ENCODE measurements at places on chromosomes 11 and 22.

GRCh38 chr11:62664405-62665074 lies 470 bp downstream of the C11orf98 start:
- peak; percentile 53 for DNase-seq

DNA sequence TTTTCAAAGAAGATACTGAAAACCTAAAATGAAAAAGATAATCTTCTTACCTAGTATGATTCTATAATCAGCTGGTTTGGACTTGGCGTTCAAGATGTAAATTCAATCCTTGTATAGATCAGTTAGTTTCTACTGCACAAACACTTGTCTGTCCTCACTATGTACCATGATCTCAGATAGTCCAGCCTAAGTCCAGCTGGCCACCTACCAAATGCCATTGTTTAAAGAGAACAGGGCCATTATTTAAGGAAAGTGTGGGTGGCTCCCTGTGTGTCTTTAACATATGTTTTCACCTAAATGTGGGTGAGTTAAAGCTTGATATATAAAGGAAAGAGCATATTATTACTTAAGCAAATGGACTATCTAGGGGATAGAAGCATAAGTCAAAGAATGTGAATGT lies 38.6 kb downstream of the BLID start:
- DNase-seq = no peak

DNA sequence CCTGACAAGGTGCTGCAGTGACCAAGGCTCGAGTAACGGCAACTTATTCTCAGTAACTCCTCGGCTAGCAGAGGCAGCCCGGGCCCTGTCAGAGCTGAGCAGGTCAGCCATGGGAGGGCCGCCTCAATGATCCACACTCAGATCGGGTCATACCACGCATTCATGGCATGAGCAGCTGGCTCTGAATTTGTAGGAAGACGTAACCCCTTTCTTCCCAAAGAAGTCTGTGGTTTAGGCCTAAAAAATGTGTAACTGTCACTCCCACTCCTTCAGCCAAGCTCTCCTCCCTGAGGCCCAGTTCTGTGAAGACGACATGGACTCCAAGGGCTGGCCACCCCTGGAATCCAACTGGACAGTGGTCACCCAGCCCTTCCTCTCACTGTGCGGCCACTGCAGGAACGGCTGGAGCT lies 30.0 kb downstream of the PPP2R1B start:
- DNase-seq = no peak

- no peak for DNase-seq
Measured at GRCh38 chr11:37026326-37026725, 428.3 kb upstream of the RAG2 start.

GRCh38 chr11:131829725-131830124 lies 459.3 kb downstream of the NTM start:
- DNase-seq = no peak

GRCh38 chr22:23277583-23278295 lies 97.4 kb downstream of the BCR start:
- no peak for DNase-seq

DNA sequence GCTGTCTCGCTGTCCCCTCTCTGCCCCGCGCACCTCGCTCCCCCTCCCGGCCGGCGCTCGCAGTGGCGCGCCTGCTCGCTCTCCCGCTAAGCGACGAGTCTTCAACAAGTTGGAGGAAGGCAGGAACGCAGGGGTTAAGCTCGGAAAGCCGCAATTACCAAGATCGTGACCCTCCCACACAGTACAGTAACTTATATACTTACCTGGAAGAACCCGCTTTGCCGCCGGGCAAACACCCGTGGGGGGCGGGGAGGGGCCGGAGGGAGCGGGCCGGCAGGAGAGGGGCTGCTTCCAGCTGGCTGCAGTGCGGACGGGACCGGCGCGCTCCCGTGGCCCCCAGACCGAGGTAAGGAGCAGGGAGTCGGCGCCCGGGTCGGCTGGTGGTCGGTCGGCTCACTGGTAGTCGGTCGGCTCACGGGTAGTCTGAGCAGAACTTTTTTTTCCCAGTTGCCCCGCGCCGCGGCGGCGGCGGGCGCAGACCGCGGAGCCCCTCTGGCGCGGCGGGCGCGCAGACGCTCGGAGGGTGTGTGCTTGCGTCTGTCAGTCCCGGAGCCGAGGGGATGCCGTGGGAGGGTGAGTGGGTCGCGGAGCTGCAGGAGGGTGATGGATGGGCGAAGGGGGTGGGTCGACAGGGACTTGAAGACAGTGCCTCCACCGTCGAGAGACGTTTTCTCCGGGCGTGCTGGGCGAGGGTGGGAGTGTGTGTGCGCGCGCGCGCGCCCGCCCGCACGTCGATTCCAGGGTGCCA lies 101.2 kb upstream of the HSD17B12 start:
- peak; percentile 44 for DNase-seq

DNA sequence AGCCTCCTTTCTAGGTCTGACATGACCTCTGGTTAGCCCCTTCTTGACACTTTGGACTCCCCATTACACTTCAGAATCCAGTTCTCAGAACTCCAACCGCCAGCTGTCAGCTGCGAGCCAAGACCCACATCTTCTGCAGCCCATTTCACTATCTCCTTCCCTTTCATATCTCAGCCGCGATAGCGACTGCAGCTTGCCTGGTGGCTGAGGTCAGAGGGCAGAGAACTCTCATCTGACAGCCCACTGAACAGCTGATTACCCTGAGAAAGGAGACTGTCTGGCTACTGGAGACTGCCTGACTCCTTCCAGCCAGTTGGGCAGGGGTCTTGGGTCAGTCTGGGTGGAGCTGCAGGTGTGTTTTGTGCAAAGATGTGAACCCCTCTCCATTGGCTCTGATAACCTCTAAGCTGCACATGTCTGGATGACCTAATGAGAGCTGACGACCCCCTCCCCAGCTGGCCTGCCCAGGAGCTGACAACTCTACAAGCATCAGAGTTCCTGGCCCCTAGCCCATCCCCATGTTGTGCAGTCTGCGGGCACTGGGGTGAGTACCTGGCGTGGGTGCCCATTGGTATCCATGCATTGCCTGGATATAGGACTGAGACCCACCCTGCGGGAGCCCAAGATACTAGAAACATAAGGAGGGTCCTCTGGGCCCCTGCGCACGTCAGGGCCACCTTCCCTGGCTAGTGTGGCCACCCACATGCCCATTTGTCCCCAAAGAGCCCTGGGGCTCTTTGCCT lies 1.1 kb downstream of the CHRM1 start:
- DNase-seq = no peak

- DNase-seq = no peak
Measured at GRCh38 chr11:115912484-115912945, 408.3 kb upstream of the CADM1 start.

DNA sequence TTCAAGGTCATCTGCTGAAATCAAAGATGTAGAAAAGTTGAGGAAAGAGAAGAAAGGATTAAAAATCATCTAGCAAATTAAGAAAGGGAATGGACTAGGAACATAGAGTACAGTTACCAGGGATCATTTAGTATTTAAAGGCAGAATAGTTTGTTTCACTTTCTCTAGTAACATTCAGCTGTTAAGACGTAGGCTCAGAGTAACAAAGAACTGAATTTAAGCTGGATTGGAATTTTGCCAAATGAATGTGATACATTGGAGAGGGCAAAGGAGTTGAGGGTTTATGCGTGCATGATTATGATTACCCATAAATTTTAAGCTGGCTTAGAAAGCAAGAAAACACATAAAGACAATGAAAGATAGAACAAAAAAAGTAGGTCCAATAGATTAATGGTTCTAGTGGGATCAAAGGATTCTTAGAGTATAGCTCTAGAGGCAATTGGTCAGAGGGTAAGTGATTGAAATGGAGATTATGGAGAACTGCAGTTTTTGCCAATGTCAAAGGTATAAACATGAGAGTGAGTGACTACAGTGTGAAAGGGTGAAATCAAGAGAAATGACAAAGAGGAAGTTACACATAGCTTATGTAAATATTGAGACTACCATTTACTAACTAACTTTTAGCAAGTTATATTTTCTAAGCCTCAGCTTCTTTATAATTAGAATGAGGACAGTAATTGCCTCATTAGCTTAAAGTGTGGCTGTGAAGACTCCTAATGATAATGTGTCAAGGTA lies 190.0 kb downstream of the GRIA4 start:
- no peak for DNase-seq

GRCh38 chr22:45212306-45212709 lies 28.4 kb downstream of the KIAA0930 start:
- DNase-seq = no peak

DNA sequence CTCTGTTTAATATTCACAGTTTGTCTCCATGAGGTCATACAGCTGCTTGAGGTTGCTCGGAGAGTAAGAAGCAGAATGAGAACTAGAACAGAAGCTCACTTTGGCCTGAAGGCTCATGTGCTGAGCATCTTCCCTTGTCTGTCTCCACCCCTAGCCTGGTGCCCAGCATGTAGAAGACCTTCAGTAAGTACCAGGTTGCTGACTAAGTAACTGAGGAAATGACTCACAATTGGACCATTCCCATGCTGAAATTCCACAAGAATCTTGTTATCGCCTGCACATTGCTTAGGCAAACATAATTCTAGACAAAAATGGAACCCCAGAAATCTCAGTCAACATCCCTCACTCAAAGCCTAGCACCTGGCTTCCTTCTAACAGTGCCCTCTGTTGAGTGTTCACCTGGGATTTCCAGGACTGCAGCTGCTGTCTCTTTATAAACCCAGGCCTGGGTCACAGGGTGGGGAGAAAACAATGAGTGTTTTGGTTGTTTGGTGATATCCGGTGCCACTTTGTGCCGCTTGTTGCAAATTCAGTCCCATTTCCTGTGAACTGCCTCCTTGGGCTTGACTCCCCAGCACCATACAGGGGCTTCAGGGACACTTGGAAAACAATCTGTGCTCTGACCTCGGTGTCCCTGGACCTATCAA lies 406.8 kb downstream of the ETS1 start:
- DNase-seq = no peak

DNA sequence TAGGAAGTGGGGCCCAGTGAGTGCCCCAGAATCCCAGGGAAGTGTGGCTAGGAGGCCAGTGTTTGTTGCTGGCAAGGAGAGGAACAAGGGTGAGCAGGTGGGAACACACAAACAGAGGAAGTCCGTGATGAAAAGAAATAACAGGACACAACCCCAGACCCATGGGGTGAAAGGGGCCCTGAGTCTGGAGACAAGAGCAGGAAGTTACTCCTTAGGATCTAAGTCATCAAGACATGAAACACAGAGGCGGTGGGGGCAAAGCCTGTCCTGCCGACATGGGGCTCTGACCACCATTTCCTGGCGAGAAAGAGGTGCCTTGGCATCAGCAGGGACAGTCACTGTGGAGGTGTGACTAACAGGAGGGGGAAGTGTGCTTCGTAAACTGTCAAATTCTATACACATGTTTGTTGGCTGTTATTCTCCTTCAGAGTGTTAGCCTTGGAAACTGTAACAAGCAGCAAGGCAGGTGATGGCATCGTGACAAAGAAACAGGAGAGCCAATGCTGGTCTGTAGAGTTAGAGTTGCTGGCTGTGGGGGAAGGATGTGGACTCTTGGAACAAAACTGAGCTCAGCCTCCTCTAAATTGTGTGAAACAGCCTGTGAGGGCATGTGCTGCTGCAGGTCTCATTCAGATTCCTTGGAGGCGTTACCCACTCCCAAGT lies 21.7 kb downstream of the CHST1 start:
- DNase-seq = no peak

- DNase-seq = peak; percentile 19
Measured at GRCh38 chr11:71998649-71999310, at the start of gene IL18BP. Gene IL18BP (plus strand): TSS chr11:71998909. CDS start chr11:71999985, 1,076 bp downstream.

DNA sequence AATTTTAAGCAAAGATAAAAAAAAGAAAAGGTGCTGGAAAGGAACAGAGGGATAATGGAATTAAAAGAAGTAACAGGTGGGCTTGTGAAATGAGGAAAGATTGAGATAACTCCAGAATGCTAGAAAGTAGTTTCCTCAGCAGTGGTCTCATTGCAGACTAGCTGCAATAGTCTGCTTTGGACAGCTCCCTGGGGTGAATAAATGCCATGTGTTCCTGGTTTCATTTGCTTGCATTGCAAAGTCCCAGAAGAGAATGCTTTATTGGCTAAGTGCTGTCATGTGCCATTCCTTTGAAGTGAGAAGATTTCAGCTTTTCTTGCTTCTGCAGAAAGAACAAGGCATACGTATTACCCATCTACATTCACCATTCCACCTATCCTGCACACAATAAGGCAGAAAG lies 478.8 kb upstream of the RAG2 start:
- no peak for DNase-seq

GRCh38 chr11:81960443-81960842 lies 773.2 kb downstream of the FAM181B start:
- DNase-seq = no peak

DNA sequence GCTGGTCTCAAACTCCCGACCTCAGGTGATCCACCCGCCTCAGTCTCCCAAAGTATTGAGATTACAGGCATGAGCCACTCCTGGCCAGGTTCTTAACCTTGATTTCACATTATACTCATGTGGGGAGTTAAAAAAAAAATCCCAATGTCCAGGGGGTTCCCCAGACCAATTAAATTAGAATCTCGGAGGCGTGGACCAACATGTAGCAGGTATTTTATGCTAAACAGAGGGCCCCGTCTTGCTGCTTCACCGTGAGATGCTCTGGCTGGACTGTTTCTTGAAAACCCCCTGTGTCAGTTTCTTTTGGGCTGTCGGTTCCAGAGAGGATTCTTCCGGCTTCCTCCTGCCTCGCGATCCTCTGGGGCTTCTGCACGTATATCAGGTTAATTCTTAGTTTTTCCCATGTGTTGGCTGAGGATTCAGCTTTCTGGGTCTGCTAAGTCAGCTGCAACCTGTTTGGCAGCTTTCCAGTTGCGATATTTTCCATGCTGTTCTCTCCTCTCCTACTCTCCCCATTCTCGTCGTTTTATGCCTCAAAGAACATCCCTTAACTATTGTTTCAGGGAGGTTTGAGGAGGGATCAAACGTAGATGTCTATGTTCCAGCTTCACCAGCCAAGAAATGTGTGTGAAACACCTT lies 50.6 kb upstream of the ACCSL start:
- DNase-seq = no peak

DNA sequence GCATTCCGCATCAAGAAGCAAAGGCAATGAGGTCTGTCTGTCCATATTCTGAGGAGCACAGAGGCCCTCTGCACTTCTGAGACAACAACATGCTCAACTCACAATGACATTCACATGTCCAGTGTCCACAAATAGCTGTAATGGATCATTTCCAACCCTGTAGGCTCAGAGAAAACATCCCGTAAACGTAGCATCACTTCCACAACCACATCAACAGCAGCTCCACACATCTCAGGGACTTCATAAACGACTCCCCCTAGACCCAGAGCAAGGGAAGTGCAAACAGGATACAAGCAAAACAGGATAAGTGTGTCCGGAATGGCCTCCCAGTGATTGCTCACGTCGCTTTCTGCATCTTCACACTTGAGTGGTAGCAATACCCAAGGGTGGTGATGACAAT lies 100.2 kb downstream of the SYN3 start:
- DNase-seq = no peak

GRCh38 chr22:46721501-46722085 lies 16.5 kb downstream of the CERK start:
- DNase-seq = no peak

GRCh38 chr11:78429660-78430059 lies 12.0 kb upstream of the GAB2 start:
- no peak for DNase-seq
